ENCODE measurements at places on chromosomes 2 and 18.

GRCh38 chr2:22817197-22817596 is 567.8 kb upstream of the KLHL29 start:
- no peaks in the 10 kb centered on the region for H3K36me3 ChIP-seq
- H3K27me3 ChIP-seq, result no peaks in the 10 kb centered on the region
- H3K4me1 ChIP-seq, result peaks cover 9% of the 10 kb centered on the region
- no peak for DNase-seq
- no peak overlapping the region for H3K4me3 ChIP-seq

DNA sequence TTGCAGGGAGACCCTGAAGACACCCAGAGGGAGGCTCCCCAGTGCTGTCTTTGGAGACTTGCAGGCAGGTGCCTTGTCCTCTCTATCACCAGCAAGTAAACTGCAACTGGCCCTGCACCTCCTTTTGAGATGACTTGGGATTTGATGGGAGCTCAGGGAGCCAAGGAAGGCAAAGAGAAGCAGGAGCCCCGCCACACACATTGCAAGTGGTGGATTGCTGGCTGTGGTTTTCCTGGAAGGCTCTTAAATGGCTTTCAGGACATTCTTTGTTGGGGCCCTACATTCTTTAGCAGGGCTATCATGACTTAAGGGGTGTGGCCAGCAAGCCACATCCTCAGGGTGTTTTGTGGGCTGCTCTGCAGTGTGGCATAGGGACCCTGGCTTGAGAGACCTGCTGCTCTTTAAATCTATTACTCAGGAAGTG is 39.9 kb upstream of the CDC42EP3 start:
- H3K4me3 ChIP-seq, result no peak overlapping the region
- H3K27me3 ChIP-seq, result no peaks in the 10 kb centered on the region
- peaks cover 2% of the 10 kb centered on the region for H3K36me3 ChIP-seq
- H3K27ac ChIP-seq, result peak overlapping the region; percentile 38
- peaks cover 8% of the 10 kb centered on the region for H3K4me1 ChIP-seq

DNA sequence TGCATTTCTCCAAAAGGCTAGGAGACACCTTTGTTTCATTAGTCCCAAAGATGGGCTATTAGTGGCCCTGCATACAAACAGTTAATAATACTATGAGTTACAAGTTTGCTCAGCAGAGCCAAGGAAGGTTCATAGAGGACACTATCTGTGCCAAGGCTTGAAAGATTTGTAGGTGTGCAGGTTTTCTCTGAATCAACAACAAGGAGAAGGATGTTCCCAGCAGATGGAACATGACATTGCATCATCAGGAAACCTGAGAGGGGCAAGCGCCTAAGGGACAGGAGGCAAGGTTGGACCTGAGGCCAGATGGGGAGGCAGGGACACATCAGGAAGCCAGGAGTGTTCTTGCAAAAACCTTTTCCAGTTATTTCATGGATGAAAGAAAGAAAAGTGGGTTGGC is 35.4 kb upstream of the STK17B start:
- H3K4me3 ChIP-seq, result no peak overlapping the region
- no peak overlapping the region for H3K27ac ChIP-seq
- peaks cover 3% of the 10 kb centered on the region for H3K36me3 ChIP-seq
- no peaks in the 10 kb centered on the region for H3K4me1 ChIP-seq

DNA sequence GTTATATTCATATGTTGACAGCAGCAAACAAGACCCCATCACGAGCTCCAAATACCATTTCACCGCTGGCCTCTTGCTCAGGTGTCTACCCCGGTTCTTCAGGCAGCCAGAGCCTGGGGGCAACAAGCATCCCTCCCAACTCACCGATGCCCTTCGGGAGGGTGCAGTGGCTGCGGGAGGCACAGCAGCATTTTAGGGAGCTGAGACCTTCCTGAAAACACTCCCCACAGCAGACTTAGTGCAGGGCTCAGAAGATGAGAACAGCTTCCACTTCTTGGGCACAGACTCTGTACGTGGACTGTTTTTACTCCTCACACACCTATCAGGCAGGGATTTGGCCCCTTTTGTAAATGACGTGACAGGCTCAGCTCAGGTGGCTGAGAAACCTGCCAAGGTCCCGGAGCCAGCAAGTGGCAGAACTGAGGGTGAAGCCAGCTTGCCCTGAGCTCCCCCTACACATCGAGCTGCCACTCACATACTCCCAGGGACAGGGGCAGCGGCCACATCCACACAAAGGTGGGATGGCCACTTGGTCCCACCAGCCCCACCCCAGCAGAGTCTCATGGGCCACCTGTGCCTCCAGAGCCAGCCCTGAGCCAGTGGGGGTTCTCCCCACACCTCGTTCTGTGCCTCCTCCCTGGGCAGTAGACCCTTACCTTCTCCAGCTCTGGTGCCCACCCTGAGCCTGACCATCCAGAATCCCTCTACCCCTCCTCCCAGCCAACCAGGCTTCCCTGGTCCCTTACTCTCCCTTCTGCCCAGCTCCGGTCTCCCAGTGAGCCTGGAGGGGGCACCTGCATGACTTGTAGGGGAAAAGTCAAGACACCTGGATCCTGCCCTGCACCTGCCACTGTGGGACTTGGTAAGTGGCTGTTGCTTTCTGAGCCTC is 28.5 kb downstream of the CYP27C1 start:
- DNase-seq, result no peak
- no peaks in the 10 kb centered on the region for H3K27me3 ChIP-seq
- peaks cover 11% of the 10 kb centered on the region for H3K36me3 ChIP-seq
- H3K4me3 ChIP-seq, result no peak overlapping the region

DNA sequence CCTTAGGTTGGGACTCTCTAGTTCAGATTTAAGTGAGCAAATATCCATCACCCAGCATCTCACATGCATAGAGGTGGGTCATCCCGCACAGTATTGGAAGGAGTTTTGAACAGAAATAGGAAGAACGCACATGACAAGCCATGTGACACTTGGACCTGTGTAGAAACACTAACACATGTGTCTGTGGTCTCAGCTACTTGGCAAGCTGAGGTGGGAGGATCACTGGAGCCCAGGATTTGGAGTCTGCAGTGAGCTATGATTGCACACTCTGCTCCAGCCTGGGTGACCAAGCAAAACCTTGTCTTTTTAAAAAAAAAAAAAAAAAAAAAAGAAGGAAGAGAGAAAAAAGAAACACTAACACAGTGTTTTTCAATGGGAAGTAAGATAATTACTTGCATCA is 5.4 kb upstream of the MTCL1 start:
- H3K27me3 ChIP-seq, result peaks cover 21% of the 10 kb centered on the region
- no peak overlapping the region for H3K4me3 ChIP-seq
- peak overlapping the region; percentile 15 for H3K27ac ChIP-seq
- H3K4me1 ChIP-seq, result peaks cover 9% of the 10 kb centered on the region

GRCh38 chr2:62498739-62499138 is 7.3 kb downstream of the TMEM17 start:
- no peak overlapping the region for H3K27ac ChIP-seq
- no peak overlapping the region for H3K4me3 ChIP-seq
- DNase-seq, result no peak
- peaks cover 4% of the 10 kb centered on the region for H3K36me3 ChIP-seq

GRCh38 chr18:77524909-77525308 is 275.3 kb downstream of the GALR1 start:
- H3K27ac ChIP-seq, result no peak overlapping the region
- peaks cover 17% of the 10 kb centered on the region for H3K4me1 ChIP-seq
- H3K4me3 ChIP-seq, result no peak overlapping the region
- peaks cover 6% of the 10 kb centered on the region for H3K36me3 ChIP-seq

DNA sequence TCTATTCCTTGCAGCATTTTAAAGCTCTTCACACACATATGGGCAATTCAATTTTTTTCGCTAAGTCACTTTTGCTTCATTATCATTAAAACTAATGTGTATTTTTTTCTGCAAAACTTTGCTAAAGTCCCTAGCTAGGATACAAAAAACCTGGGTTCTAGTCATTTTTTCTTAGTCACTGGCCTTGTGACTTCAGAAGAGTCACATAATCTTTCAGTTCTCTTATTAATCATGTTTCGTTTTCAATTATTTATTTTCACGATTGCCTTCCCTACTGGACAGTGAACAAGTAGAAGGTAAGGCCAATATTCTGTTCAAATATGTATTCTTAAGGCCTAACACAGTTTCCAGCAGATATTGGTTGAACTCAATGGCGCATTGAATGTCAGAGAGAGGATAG is 60.9 kb upstream of the CYRIA start:
- no peaks in the 10 kb centered on the region for H3K36me3 ChIP-seq
- no peaks in the 10 kb centered on the region for H3K4me1 ChIP-seq
- H3K27me3 ChIP-seq, result peaks cover 14% of the 10 kb centered on the region
- no peak overlapping the region for H3K4me3 ChIP-seq

DNA sequence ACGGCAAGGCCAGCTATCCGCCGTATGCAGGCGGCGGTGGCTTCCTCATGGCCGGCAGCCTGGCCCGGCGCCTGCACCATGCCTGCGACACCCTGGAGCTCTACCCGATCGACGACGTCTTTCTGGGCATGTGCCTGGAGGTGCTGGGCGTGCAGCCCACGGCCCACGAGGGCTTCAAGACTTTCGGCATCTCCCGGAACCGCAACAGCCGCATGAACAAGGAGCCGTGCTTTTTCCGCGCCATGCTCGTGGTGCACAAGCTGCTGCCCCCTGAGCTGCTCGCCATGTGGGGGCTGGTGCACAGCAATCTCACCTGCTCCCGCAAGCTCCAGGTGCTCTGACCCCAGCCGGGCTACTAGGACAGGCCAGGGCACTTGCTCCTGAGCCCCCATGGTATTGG is 3.1 kb downstream of the B3GNT7 start:
- peaks cover 42% of the 10 kb centered on the region for H3K27me3 ChIP-seq
- peaks cover 6% of the 10 kb centered on the region for H3K4me1 ChIP-seq
- H3K27ac ChIP-seq, result no peak overlapping the region
- H3K4me3 ChIP-seq, result no peak overlapping the region
- H3K36me3 ChIP-seq, result peaks cover 3% of the 10 kb centered on the region

- no peaks in the 10 kb centered on the region for H3K27me3 ChIP-seq
- no peak overlapping the region for H3K27ac ChIP-seq
- H3K36me3 ChIP-seq, result peaks cover 3% of the 10 kb centered on the region
These were observed 47.3 kb upstream of the TACR1 start for GRCh38 chr2:75246441-75247167.

- no peaks in the 10 kb centered on the region for H3K4me1 ChIP-seq
- H3K27ac ChIP-seq, result no peak overlapping the region
- no peaks in the 10 kb centered on the region for H3K27me3 ChIP-seq
- H3K4me3 ChIP-seq, result no peak overlapping the region
- DNase-seq, result no peak
These were observed 21.3 kb downstream of the NOL10 start for GRCh38 chr2:10668402-10669012.

DNA sequence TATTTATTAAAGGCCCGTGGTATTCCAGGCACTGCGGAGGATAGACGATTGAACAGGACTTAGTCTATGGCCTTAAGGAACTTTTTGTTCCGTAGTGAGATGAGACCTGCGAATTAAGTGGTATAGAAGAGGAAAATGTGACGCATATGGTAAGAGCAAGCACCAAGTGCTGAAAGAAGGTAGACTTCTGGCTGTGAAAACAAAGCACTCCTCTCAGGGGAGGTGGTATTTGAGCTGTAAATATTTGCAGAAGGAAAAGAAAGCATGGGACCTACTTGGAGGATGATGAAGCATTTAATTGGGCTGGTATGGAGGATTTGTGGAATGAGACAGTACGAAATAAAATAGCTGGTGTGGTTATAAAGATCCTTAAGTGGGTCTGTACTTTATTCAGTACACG is 62.5 kb downstream of the GPR39 start:
- no peak for DNase-seq
- peak overlapping the region; percentile 12 for H3K27ac ChIP-seq
- no peaks in the 10 kb centered on the region for H3K36me3 ChIP-seq
- no peaks in the 10 kb centered on the region for H3K27me3 ChIP-seq
- peaks cover 23% of the 10 kb centered on the region for H3K4me1 ChIP-seq

DNA sequence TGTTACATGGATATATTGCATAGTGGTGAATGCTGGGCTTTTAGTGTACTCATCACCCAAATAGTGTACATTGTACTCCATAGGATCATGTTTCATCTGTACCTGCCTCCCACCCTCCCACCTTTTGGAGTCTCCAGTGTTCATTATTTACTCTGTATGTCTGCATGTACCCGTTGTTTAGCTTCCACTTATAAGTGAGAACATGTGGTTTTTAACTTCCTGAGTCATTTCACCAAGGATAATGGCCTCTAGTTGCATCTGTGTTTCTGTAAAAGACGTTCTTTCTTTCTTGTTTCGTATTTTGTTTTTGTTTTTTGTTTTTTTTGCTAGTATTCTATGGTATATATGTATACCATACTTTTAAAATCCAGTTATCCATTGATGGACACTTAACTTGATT is 107.5 kb downstream of the MSTN start:
- no peaks in the 10 kb centered on the region for H3K36me3 ChIP-seq
- peaks cover 8% of the 10 kb centered on the region for H3K4me1 ChIP-seq
- H3K27me3 ChIP-seq, result no peaks in the 10 kb centered on the region
- H3K27ac ChIP-seq, result no peak overlapping the region
- DNase-seq, result no peak

- no peak overlapping the region for H3K4me3 ChIP-seq
- no peaks in the 10 kb centered on the region for H3K27me3 ChIP-seq
- no peaks in the 10 kb centered on the region for H3K36me3 ChIP-seq
- DNase-seq, result no peak
These were observed 36.7 kb downstream of the PROC start for GRCh38 chr2:127454595-127455565.

- no peak overlapping the region for H3K27ac ChIP-seq
- peaks cover 2% of the 10 kb centered on the region for H3K4me1 ChIP-seq
- H3K36me3 ChIP-seq, result no peaks in the 10 kb centered on the region
- no peak for DNase-seq
These were observed 280.8 kb upstream of the RGPD4 start for GRCh38 chr2:107545851-107546250.

- no peak overlapping the region for H3K4me3 ChIP-seq
- DNase-seq, result no peak
- H3K27ac ChIP-seq, result no peak overlapping the region
- H3K4me1 ChIP-seq, result no peaks in the 10 kb centered on the region
These were observed 21.1 kb downstream of the GPR45 start for GRCh38 chr2:105262651-105263091.

- no peaks in the 10 kb centered on the region for H3K36me3 ChIP-seq
- peaks cover 10% of the 10 kb centered on the region for H3K27me3 ChIP-seq
- no peak overlapping the region for H3K27ac ChIP-seq
- DNase-seq, result no peak
- H3K4me3 ChIP-seq, result no peak overlapping the region
These were observed 693.5 kb downstream of the ARHGAP15 start for GRCh38 chr2:143822736-143823135.

- H3K27ac ChIP-seq, result no peak overlapping the region
- peaks cover 9% of the 10 kb centered on the region for H3K4me1 ChIP-seq
- no peak for DNase-seq
- peaks cover 5% of the 10 kb centered on the region for H3K27me3 ChIP-seq
- no peak overlapping the region for H3K4me3 ChIP-seq
These were observed 13.2 kb upstream of the AGAP1 start for GRCh38 chr2:235480614-235481013.

GRCh38 chr2:117825437-117825836 is 10.9 kb downstream of the DDX18 start:
- no peak overlapping the region for H3K27ac ChIP-seq
- H3K4me1 ChIP-seq, result no peaks in the 10 kb centered on the region
- no peaks in the 10 kb centered on the region for H3K27me3 ChIP-seq
- peaks cover 43% of the 10 kb centered on the region for H3K36me3 ChIP-seq
- no peak overlapping the region for H3K4me3 ChIP-seq

- no peak overlapping the region for H3K27ac ChIP-seq
- no peak for DNase-seq
- no peaks in the 10 kb centered on the region for H3K36me3 ChIP-seq
These were observed 33.3 kb upstream of the CREG2 start for GRCh38 chr2:101420623-101421022.

- H3K4me3 ChIP-seq, result no peak overlapping the region
- H3K4me1 ChIP-seq, result no peaks in the 10 kb centered on the region
- no peaks in the 10 kb centered on the region for H3K36me3 ChIP-seq
- no peak for DNase-seq
- no peaks in the 10 kb centered on the region for H3K27me3 ChIP-seq
These were observed 70.6 kb upstream of the LINC00305 start for GRCh38 chr18:64219517-64219916.

All from progenitor cell of endocrine pancreas (in vitro differentiated cells).